Effector memory CD8-positive, alpha-beta T cell (primary cell): ENCODE measurements at places on chromosomes 1 and 21.
A peak's percentile ranks its signal among the peaks of the same experiment; 100 is the strongest.

DNA sequence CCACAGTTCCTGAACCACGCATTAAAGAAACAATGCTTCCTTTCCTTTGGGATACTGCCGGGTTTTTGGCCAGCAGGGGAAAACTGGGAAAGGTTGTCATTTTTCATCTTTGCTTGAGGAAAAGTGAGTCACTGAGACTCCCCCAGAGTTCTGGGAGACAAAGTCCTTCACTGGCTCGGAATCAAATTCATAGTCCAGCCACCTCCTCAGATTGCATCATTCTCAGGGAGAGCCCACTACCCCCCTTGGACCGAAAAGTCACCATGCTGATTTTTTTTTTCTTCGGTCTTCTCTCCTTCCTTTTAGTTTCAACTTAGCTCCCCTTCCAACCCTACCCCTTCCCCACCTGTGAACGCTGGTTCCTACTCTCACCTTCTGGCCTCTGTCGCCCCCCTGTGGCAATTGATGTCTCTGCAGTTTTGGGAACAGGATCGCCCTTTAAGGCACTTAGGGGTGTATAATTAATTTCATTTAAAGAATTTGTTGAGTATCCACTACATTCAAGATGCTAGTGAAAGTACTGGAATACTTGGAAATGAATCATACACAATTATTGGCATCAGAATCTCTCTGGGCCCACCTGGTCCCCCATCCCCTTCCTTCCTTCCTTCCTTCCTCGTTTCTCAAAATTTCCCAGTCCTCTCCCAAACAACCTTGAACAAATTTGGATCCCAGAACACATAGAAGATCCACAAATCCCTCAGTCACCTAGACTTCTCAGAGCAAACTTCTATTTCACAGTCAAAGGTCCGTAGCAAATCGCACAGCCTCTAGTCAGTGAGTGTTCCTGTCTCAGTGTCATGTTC lies 6.9 kb downstream of the ACKR1 start:
- no peaks in the 10 kb centered on the region for H3K36me3 ChIP-seq
- no peaks in the 10 kb centered on the region for H3K4me1 ChIP-seq
- H3K27ac ChIP-seq: no peak overlapping the region
- no peak overlapping the region for H3K4me3 ChIP-seq

DNA sequence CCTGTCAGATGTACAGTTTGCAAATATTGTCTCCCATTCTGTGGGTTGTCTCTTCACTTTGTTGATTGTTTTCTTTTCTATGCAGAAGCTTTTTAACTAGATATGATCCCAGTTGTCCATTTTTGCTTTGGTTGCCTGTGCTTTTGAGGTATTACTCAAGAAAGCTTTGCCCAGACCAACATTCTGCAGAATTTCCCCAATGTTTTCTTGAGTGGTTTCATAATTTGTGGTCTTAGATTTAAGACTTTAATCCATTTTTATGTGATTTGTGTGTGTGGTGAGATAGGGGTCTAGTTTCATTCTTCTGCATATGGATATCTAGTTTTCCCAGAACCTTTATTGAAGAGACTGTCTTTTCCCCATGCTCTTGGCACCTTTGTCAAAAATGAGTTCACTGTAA lies 116.9 kb downstream of the DUSP10 start:
- no peak overlapping the region for H3K4me3 ChIP-seq
- H3K36me3 ChIP-seq: no peaks in the 10 kb centered on the region
- H3K27me3 ChIP-seq: peaks cover 8% of the 10 kb centered on the region
- H3K4me1 ChIP-seq: no peaks in the 10 kb centered on the region
- no peak overlapping the region for H3K27ac ChIP-seq

DNA sequence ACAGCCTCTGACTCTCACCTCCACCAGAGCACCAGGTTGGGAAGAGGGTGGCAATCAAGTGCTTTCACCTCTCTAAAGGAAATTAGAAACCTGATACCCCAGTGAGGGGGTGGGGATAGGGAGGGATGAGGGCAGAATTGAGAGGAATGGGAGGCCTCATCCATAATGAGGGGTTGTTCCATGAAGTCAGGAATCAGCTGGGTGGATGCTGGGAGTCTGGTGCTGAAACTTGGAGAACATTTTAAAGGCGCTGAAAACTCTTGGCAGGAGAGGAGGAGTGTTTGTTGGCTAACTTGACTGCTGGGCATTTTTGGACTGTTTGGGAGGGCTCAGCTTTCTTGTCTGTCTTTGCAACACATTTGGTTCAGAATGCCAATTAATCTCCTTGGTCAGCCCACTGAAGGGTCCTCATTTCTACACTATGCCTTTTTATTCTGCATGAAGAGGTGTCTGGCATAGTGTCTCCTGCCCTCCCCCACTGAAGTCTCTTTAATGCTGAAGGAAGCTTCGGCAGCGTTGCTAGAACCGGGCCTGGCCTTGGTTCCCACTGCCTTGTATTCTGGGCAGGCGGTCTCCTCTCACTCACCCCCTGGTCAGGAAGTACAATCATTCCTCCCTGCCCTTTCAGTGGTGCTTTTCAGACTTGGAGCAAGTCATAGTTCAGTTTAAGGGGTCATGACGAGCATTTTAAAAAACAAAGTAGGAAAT lies 2.2 kb downstream of the PHGDH start:
- H3K27ac ChIP-seq: no peak overlapping the region
- H3K36me3 ChIP-seq: no peaks in the 10 kb centered on the region

GRCh38 chr1:25173809-25174340 lies 58.4 kb downstream of the SYF2 start:
- no peak overlapping the region for H3K4me3 ChIP-seq
- H3K36me3 ChIP-seq: no peaks in the 10 kb centered on the region
- no peaks in the 10 kb centered on the region for H3K27me3 ChIP-seq
- no peak overlapping the region for H3K27ac ChIP-seq
- no peaks in the 10 kb centered on the region for H3K4me1 ChIP-seq
- DNase-seq: no peak

GRCh38 chr1:77467021-77467595 lies 185.3 kb downstream of the AK5 start:
- peaks cover 10% of the 10 kb centered on the region for H3K27me3 ChIP-seq
- no peak for DNase-seq
- H3K36me3 ChIP-seq: no peaks in the 10 kb centered on the region
- H3K27ac ChIP-seq: no peak overlapping the region

DNA sequence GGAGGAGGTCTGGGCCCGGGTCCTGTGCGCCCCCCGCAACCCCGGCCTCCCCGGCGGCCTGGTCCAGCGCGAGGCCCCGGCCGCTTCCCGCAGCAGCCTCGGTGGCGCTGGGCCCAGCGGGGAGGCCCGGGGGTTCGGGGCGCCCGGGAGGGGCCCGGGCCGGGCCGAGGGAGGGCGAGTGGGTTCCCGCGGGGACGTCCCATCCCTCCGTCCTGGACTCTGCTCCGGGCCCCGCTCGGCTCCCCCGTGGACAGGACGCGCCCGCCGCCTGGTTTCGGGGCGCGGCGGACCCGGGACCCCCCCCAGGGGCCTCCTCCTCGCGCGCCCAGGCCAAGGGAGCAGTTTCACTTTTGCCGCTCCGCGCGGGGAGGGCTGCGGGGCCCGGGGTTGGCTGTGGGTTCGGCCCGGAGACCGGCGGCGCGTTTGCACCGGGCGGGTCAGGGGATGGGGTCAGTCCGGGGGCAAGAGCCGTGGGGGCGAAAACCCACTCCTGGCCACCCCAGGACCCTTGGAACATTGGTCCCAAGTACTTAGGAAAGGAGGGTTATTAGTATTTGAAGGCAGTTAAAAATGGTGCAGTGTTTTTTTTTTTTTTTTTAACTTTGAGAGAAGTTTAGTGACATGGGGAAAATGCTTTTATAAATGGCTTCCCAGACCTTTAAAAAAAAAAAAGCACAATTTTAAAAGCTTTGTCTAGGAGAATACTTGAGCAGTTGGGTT lies 677 bp downstream of the AGPAT3 start:
- no peaks in the 10 kb centered on the region for H3K27me3 ChIP-seq
- H3K27ac ChIP-seq: peak overlapping the region; percentile 91
- H3K36me3 ChIP-seq: peaks cover 18% of the 10 kb centered on the region

- no peak overlapping the region for H3K4me3 ChIP-seq
- DNase-seq: no peak
- H3K27ac ChIP-seq: no peak overlapping the region
- no peaks in the 10 kb centered on the region for H3K36me3 ChIP-seq
- H3K4me1 ChIP-seq: no peaks in the 10 kb centered on the region
Measured at GRCh38 chr1:215883004-215883403, 315.9 kb downstream of the KCTD3 start.

DNA sequence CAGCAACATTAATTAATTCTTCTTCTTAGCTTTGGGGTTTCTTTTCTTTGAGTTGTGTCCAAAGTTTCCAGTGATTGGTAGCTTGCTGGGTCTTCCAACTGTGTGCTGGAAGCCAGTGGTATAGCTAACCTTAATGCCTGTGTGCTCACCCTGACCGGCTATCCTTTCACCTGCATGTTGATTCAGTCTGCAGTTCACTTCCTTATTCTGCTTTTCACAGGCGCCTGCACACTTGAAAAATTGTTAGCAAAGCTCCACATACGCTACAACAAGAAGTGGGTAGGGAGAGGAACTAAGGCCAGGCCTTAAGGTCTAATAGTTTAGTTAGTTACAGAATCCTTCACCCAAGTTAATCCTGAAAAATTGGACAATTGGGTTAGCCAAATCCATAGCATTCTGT lies 35.7 kb downstream of the NCF2 start:
- H3K27ac ChIP-seq: no peak overlapping the region
- H3K4me3 ChIP-seq: no peak overlapping the region
- H3K4me1 ChIP-seq: no peaks in the 10 kb centered on the region
- no peaks in the 10 kb centered on the region for H3K27me3 ChIP-seq
- peaks cover 31% of the 10 kb centered on the region for H3K36me3 ChIP-seq
- DNase-seq: no peak
